Mesothelial cell of epicardium (in vitro differentiated cells): ENCODE measurements at places on chromosomes 16 and 17. TPM values are rescaled to one million over a fixed set of nuclear protein-coding genes. Genes with fewer than 3 reads are reported as not detected.

GRCh38 chr17:45384789-45385262 lies 47.8 kb downstream of the ARHGAP27 start:
- no peak for DNase-seq

DNA sequence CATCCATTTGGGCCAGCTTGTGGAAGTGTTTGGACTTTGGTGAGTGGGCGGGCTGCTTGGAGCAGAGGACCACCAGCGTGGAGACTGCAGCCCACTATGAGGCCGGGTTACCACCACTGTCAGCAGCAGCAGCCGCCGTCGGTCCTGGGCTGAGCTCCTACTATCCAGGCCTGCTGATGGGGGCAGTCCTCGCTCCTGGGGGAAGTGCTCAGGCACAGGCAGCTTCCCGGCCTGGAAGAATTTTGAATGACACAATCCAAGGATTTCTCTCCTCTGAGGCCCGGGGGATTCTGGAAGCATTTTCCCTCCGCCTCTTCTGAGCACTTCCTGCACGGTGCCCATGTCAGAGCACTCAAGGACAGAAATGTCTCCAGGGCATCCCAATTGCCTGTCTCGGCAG lies 5.3 kb upstream of the NOD2 start:
- DNase-seq: no peak

- DNase-seq: no peak
Observed at GRCh38 chr17:49723423-49723822, 15.7 kb upstream of the SLC35B1 start.

DNA sequence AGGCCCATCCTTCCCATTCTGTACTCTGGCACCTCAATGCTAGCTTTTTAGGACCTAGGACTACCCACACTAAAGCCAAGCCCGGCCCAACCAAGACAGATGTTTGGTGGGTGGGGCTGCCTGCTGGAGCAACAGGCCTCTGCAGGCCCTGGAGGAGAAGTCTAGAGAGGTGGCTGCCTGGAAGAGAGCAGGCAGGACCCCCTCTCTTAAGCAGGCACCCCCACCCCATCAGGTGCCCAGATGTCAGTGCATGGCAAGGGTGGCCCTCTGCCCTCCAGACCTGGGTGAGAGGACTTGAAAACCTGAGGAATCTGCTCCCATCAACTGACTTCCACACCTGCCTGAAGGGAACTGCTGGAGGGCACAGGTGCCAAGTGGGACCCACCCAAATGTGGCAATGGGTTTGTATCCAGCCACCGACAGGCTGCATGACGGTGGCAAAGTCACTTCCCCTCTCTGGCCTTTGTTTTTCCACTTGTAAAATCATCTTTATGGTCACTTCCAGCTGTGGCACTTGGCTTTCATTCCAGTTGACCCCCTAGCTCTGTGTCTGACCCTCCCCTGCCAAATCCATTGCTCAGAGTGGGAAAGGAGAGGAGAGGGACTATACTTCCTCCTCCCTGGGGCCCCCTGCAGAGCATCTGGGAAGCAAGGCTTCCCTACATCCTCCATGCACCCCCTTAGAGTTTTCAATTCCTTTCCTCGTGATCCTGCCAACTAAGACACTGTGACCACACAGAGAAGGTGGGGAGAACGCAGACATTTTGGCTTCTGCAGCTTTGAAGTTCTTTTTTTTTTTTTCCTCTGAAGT lies 1.7 kb upstream of the STAT5A start:
- no peak for DNase-seq

DNA sequence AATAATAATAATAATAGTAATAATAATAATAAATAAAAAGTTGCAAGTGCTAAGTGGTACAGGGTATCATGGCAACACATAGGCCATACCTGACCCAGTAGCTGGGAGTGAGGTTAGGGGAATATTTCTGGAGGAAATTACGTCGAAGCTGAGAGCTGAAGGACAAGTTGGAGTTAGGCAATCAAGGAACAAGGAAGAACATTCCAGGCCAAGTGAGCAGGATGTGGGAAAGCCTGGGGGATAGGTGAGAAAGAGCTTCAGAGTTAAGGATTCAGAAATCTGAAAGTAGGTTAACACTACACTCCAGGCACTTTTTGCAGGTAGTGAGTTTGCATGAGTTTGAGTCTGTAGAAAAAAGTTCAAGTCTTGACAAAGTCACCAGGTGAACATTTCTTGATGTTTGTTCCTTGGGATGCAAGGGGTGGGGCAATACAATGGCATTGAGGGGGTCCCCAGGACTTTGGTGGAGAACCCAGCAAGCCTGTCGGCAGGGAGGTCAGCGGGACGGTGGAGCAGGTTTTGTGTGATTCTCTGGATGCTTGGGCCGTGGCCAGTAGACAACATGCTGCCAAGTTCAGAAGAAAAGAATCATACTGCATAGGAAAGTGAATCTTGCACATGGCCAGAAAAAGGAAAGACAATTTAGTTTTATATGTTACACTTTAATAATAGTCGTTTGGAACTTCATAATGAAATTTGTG lies 27.7 kb upstream of the MPHOSPH6 start:
- DNase-seq: no peak

GRCh38 chr17:82344175-82344907 lies 10.8 kb upstream of the SECTM1 start:
- no peak for DNase-seq

Gene TMEM100
- total RNA-seq: 4.9 to 5.1 TPM (median 5.0 TPM) in 3 replicates

Gene TEKT1
- not detected in 3 replicates for total RNA-seq

Gene STXBP4
- 28.9 to 31.8 TPM (median 29.0 TPM) in 3 replicates for total RNA-seq

Gene EVI2B
- total RNA-seq: not detected in 3 replicates

Gene VWA3A
- total RNA-seq: 0.18 to 0.54 TPM (median 0.35 TPM) in 3 replicates
